ENCODE measurements at places on chromosomes 4 and X. TPM values are rescaled to one million over a fixed set of nuclear protein-coding genes. Genes with fewer than 3 reads are reported as not detected.

GRCh38 chrX:153633607-153634180, 13.3 kb upstream of the DUSP9 start:
- H3K4me3 ChIP-seq: no peak overlapping the region
- H3K36me3 ChIP-seq: no peaks in the 10 kb centered on the region
- H3K4me1 ChIP-seq: no peaks in the 10 kb centered on the region
- no peak for DNase-seq

DNA sequence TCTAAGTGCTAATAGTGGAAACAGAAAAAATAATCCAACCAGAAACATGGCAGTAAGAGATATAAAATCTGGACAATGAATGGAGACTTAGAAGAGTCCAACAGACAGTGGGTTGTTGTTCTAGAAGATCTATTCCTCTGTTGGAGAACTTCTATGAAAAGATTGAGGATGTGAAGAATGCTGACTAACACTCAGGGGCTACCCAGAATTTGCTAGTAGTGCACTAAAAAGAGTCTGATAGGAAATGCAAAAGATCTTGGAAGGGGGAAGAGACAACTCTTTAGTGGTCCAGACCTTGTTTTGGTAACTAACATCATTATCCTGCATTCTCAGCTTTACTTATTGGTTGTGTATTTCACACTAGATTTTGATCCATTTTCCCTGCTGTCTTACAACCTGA, 77.9 kb downstream of the SMARCA1 start:
- H3K4me3 ChIP-seq: no peak overlapping the region
- H3K36me3 ChIP-seq: no peaks in the 10 kb centered on the region
- no peaks in the 10 kb centered on the region for H3K27me3 ChIP-seq
- H3K4me1 ChIP-seq: no peaks in the 10 kb centered on the region
- H3K27ac ChIP-seq: no peak overlapping the region

GRCh38 chr4:27720010-27720766, 859.5 kb downstream of the STIM2 start:
- no peak overlapping the region for H3K27ac ChIP-seq
- no peaks in the 10 kb centered on the region for H3K4me1 ChIP-seq
- no peaks in the 10 kb centered on the region for H3K36me3 ChIP-seq
- H3K4me3 ChIP-seq: no peak overlapping the region

DNA sequence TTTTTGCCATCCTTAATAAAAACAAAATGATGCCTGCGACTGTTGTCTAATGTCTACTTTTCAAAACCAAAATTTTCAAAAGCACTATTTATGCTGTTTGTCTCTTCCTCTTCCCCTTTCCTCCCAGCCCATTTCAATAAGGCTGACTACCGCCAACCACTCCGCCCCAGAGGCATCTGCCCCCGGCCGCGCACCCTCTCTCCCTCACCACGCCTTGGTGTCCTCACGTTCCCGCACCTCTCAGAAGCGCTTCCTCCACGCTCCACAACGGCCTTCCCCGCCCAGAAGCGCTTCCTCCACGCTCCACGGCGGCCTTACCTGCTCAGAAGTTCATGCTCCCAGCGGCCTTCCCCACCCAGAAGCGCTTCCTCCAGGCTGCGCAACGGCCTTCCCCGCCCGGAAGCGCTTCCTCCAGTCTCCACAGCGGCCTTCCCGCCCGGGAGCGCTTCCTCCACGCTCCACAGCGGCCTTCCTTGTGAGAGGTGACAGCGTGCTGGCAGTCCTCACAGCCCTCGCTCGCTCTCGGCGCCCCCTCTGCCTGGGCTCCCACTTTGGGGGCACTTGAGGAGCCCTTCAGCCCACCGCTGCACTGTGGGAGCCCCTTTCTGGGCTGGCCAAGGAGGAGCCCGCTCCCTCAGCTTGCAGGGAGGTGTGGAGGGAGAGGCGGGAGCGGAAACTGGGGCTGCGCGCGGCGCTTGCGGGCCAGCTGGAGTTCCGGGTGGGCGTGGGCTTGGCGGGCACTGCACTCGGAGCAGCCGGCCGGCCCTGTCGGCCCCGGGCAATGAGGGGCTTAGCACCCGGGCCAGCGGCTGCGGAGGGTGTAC, 490.4 kb upstream of the ZFP42 start:
- H3K27me3 ChIP-seq: no peaks in the 10 kb centered on the region
- no peaks in the 10 kb centered on the region for H3K4me1 ChIP-seq
- H3K4me3 ChIP-seq: no peak overlapping the region
- H3K36me3 ChIP-seq: no peaks in the 10 kb centered on the region

DNA sequence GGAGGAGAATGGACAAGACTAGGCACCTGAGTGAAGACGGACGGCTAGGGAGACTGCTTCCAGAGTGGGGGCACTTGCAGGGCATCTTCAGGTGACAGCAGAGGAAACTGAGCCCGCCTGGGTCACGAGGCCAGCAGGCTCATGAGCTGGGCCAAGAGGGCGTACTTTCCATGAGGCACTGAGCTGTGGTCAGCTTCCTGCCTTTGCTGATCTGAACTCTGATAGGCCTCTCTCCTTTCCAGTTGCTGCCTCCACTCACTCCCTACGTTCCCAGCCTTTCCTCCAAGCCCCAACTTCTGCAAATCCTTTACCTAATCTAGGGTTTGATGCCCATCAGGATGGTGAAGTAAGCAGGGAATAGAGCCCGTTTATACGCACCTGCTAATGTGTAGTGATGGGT, 1.4 kb upstream of the L1CAM start:
- H3K36me3 ChIP-seq: no peaks in the 10 kb centered on the region
- H3K27ac ChIP-seq: no peak overlapping the region
- no peak for DNase-seq
- H3K4me1 ChIP-seq: no peaks in the 10 kb centered on the region
- H3K27me3 ChIP-seq: no peaks in the 10 kb centered on the region

DNA sequence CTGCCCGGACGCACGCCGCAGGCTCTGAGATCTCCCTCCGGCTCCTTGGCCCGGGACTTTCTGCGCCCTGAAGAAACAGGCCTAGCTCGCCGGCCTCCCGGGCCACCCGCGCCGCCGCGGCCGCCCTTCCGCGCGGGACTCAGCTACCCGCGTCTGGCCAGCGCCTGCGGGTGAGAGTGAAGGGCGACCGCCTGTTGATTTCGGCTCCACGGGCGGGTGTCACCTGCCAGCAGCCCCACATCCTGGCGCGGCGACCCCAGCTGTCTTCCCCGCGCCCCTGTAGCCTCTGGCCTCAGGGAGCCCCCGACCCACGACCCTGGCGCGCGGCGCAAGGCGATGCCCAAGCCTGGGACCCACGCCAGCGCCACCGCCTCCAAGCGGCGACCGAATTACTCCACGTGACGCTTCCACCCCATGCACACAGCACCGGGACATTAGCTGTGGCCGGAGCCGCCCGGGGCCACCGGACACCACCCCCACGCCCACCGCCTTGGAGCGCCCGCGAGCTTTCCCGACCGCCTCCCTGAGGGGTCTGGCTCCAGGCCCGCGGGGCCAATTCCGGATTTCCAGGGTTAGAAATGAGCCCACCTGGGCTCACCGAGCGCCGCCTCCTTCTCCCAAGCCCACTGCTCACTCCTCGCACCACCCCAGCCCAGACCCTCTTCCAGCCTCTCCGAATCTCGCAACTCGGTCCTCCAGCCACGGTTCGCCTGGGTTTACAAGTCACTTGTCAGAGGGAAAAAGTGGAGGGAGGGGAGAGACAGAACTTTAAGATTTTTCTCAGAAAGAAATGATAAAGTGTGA, 10.2 kb downstream of the ARX start:
- no peak overlapping the region for H3K4me3 ChIP-seq
- H3K4me1 ChIP-seq: no peaks in the 10 kb centered on the region
- no peak overlapping the region for H3K27ac ChIP-seq
- 0 out of 2 replicates have a peak, but pooled peaks cover 3% of the 10 kb centered on the region for H3K27me3 ChIP-seq
- H3K36me3 ChIP-seq: no peaks in the 10 kb centered on the region
- no peak for DNase-seq

- DNase-seq: no peak
- no peak overlapping the region for H3K27ac ChIP-seq
- H3K36me3 ChIP-seq: no peaks in the 10 kb centered on the region
- no peak overlapping the region for H3K4me3 ChIP-seq
- no peaks in the 10 kb centered on the region for H3K27me3 ChIP-seq
Measured at GRCh38 chr4:111780965-111781364, 364.3 kb upstream of the FAM241A start.

DNA sequence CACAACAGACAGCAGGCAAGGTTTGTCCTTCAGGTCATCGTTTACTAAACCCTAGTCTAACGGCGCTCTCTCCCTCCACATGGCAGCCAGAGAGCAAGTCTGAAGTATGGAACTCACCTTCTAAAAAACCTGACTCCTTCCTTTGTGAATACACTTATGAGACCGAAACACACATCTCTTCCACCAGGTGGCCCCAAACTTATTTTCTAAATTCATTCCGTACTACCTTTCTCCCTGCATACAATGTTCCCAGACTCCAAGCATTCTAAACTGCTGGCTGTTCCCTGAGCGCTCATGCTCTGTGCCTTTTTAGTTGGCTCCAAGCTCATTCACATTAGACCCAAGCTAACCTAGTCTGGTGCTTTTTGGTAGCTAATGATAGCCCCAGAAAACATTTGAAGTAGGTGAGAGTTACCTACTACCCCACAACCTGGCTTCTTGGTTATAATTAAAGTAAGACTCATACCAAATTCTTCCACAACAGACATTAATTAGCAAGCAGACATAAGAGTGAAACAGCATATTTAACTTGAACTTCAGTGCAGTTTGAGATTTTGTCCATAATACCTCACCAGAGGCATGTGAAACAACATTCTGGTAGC, 67.6 kb upstream of the DCLK2 start:
- no peaks in the 10 kb centered on the region for H3K36me3 ChIP-seq
- no peaks in the 10 kb centered on the region for H3K4me1 ChIP-seq
- H3K4me3 ChIP-seq: no peak overlapping the region
- H3K27ac ChIP-seq: no peak overlapping the region
- no peaks in the 10 kb centered on the region for H3K27me3 ChIP-seq

DNA sequence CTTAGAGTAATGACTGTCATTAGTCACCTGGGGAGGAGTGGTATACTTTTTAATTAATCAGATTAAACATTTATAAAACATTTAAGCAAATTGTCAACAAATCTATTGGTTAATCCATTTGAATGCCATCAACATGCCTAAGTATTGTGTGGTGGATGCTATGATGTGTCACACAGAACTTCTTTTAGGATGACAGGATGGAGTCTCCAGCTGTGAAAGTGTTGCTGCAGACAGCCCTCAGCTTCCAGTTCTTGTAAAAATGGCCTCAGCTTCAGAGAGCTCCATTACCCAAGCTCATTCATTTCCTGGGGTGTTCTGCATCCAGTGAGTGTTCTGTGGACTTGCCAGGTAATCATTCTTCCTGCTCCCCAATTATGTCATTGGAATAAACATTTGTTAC, 74.3 kb upstream of the CLNK start:
- no peak overlapping the region for H3K4me3 ChIP-seq
- no peak overlapping the region for H3K27ac ChIP-seq
- no peak for DNase-seq
- no peaks in the 10 kb centered on the region for H3K27me3 ChIP-seq
- no peaks in the 10 kb centered on the region for H3K36me3 ChIP-seq

Gene PNMA3
- total RNA-seq: not detected

Gene SPP1
- total RNA-seq: 1.1 TPM

Gene MAGEA1
- total RNA-seq: not detected

Gene UGT2A3
- not detected for total RNA-seq

Gene MCTS1
- total RNA-seq: 70.1 TPM

Measured in GM12878 (cell line).